Activated CD4-positive, alpha-beta T cell treated with anti-CD3 and anti-CD28 coated beads, Interleukin-2, amount 50 U/mL, for 24 hours (primary cell): ENCODE measurements at places on chromosomes 3 and 15.

- no peak for DNase-seq
Observed at GRCh38 chr3:54932606-54933005, 4.7 kb upstream of the LRTM1 start.

DNA sequence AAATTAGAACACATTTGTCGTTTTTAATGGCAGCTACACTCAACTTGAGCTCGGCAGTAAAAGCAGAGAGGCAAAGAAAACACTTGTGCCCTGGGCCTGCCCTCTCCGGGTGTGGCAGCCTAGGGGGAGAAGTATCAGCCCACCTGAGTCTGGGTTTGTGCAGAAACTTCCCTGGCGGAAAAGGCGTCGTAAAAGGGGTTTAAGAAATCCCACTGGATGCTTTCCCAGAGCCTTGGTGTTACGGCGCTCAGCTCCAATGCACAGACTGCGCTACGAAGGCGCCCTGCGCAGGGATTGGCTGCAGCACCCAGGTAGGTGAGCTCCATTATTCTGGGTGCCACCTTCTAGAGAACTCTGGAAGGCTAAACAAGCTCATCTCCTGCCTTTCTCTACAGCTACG is 461.5 kb upstream of the NR2F2 start:
- no peak for DNase-seq

DNA sequence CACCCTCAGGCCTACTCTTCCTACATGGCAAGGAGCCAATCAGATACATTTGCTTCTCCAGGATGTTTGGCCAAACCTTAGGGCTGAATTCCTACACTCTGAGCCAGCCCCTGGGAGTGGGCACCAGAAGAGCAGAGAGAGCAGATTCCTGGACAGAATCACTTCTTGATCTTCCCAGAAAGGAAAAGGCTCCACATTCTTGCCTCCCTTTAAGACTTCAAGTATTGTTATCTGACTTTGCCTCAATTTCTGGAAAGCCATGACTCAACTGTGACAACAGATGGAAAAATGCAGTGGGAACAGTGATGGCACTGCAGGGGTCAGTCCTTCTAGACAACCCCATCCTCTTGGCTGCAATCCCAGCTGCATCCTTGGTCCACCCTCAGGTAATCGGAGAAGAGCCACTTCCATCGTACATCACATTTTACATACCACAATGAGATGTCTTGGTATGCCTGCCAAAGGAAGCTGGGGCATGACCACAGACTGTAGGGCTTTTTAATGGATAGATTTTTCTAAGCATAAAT is 21.0 kb downstream of the SLCO2A1 start:
- no peak for DNase-seq

- DNase-seq: no peak
Observed at GRCh38 chr15:80590761-80591355, 104.3 kb upstream of the ABHD17C start.

- DNase-seq: no peak
Observed at GRCh38 chr3:59469948-59470723, 420.3 kb upstream of the CFAP20DC start.

DNA sequence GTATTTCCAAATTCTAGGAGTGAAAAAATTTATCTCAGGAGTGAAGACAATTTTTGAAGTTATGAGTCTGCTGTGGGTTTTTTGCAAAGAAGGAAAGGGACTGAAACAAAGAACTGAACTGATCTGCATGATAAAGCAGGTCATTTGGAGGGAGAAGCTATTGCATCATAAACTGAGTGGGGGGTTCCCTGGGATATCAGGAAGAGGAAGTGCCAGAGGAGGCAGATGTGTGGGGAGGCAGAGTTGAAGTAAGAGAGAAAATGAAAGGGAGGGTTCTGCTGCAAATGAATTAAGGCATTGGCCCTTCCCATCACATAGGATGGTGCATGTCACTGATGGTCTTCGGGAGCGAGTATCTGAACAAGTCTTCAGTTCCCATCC is 379.2 kb downstream of the VPS13C start:
- no peak for DNase-seq
